Bronchus fibroblast of lung (primary cell): ENCODE measurements at places on chromosomes 2 and 18. TPM values are rescaled to one million over a fixed set of nuclear protein-coding genes. Genes with fewer than 3 reads are reported as not detected.

Gene ZNF521
- total RNA-seq: 18.4 and 55.1 TPM in 2 replicates

Gene MSTN
- under 0.01 TPM in 2 replicates for total RNA-seq

Gene GCG
- not detected in 2 replicates for total RNA-seq

Gene PLGLB1
- total RNA-seq: not detected in 2 replicates

Gene KLHL30
- 0.15 TPM in 1 of 2 replicates, not detected in the other for total RNA-seq

Gene DNAH7
- total RNA-seq: under 0.01 and 0.15 TPM in 2 replicates

Gene TPRKB
- 46.7 and 55.3 TPM in 2 replicates for total RNA-seq

Gene DSC3
- 0.17 and 0.30 TPM in 2 replicates for total RNA-seq

Gene PAX8
- total RNA-seq: 0.17 and 0.45 TPM in 2 replicates

Gene ALLC
- total RNA-seq: not detected in 2 replicates

Gene NETO1
- 0.74 and 1.2 TPM in 2 replicates for total RNA-seq

Gene LCT
- total RNA-seq: not detected in 2 replicates

Gene THSD7B
- not detected in 2 replicates for total RNA-seq

Gene AMER3
- total RNA-seq: not detected in 2 replicates

Gene RGPD3
- total RNA-seq: under 0.01 TPM in 1 of 2 replicates, not detected in the other

Gene ABHD1
- total RNA-seq: not detected in 2 replicates

Gene GALNT14
- 1.0 and 1.3 TPM in 2 replicates for total RNA-seq

Gene SCYGR4
- total RNA-seq: not detected in 2 replicates

Gene TET3
- total RNA-seq: 1.6 and 1.7 TPM in 2 replicates

Gene TEX44
- not detected in 2 replicates for total RNA-seq

Gene ANKRD30B
- under 0.01 TPM in 1 of 2 replicates, not detected in the other for total RNA-seq

Gene CRYGD
- total RNA-seq: not detected in 2 replicates

Gene CCDC150
- total RNA-seq: 1.6 and 4.4 TPM in 2 replicates

Gene ANKRD39
- 28.7 and 29.4 TPM in 2 replicates for total RNA-seq

Gene IL1F10
- total RNA-seq: not detected in 2 replicates

Gene CAPN13
- total RNA-seq: not detected in 2 replicates

Gene EHD3
- 22.7 and 22.9 TPM in 2 replicates for total RNA-seq

Gene DUSP2
- total RNA-seq: 1.0 and 1.2 TPM in 2 replicates

Gene CYP27A1
- total RNA-seq: 14.6 and 15.9 TPM in 2 replicates

Gene STPG4
- not detected in 2 replicates for total RNA-seq

Gene KCNG2
- 1.9 and 3.9 TPM in 2 replicates for total RNA-seq

Gene AP1S3
- total RNA-seq: 1.2 and 2.2 TPM in 2 replicates

Gene NFATC1
- total RNA-seq: 2.5 and 2.7 TPM in 2 replicates

Gene KCNJ3
- not detected in 2 replicates for total RNA-seq

Gene GKN2
- not detected in 2 replicates for total RNA-seq

Gene APOB
- total RNA-seq: 0.15 TPM in 1 of 2 replicates, not detected in the other

Gene SLC11A1
- under 0.01 and 0.30 TPM in 2 replicates for total RNA-seq
